Naive thymus-derived CD8-positive, alpha-beta T cell (primary cell): ENCODE measurements at places on chromosomes 13 and 19. TPM values are rescaled to one million over a fixed set of nuclear protein-coding genes. Genes with fewer than 3 reads are reported as not detected.

GRCh38 chr19:42254089-42254849 lies 659 bp downstream of the ERF start:
- DNase-seq = peak; percentile 64

GRCh38 chr19:21688464-21688863 lies 78.9 kb downstream of the ZNF100 start:
- no peak for DNase-seq

GRCh38 chr13:60229708-60230272 lies 66.1 kb upstream of the DIAPH3 start:
- no peak for DNase-seq

- no peak for DNase-seq
Measured at GRCh38 chr19:6417713-6418561, 6.7 kb downstream of the KHSRP start.

- no peak for DNase-seq
Measured at GRCh38 chr19:58450856-58451357, 515 bp upstream of the ZNF324B start.

GRCh38 chr19:44767295-44768180 lies 10.2 kb upstream of the CBLC start:
- DNase-seq = no peak

- DNase-seq = no peak
Measured at GRCh38 chr19:33226550-33227241, 1.0 kb upstream of the SLC7A10 start.

- no peak for DNase-seq
Measured at GRCh38 chr13:50152655-50153309, 137.5 kb downstream of the KCNRG start.

GRCh38 chr19:5645409-5645808 lies 22.5 kb downstream of the SAFB start:
- no peak for DNase-seq

DNA sequence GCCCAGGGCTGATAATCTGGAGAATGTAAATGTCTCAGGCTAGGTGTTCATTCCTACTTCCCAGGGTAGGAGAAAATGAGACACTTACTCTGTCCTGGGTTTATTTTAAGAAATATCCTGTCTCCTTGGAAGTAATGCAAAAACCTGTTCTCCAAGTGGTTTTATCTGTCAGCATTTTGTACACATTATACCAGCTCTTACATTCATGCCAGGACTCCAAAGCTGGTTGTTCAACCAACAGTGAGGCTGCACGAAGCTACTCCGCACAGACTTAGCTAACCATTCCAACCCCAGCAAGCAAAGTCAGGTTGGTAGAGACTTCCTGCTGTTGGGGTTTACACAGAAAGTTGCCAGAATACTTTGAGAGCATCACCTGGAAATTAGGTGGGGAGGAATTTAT lies 55.6 kb downstream of the SLC7A1 start:
- no peak for DNase-seq

- no peak for DNase-seq
Measured at GRCh38 chr19:51524666-51525264, 6.7 kb downstream of the SIGLEC6 start.

- DNase-seq = no peak
Measured at GRCh38 chr13:51660813-51661212, 76.6 kb downstream of the WDFY2 start.

GRCh38 chr19:2618611-2619010 lies 83.9 kb downstream of the GNG7 start:
- DNase-seq = peak; percentile 60

DNA sequence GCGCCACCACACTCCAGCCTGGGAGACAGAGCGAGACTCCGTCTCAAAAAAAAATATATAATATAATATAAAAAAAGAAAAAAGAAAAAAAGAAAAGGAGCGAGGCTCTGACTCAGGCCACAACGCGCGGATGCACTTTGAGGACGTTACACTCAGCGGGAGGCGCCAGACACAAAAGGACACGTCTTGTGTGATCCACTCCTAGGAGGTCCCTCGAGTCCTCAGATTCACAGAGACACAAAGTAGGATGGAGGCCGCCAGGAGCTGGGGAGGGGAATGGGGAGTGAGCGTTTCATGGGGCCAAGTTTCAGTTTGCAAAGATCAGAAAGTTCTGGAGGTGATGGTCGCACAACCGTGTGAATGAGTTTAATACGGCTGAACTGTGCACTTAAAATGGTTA lies 8.5 kb upstream of the ABHD17A start:
- no peak for DNase-seq

GRCh38 chr19:10808937-10809649 lies 26.9 kb downstream of the TMED1 start:
- no peak for DNase-seq

Gene PROZ
- polyA plus RNA-seq = not detected

Gene TUBB4A
- polyA plus RNA-seq = 5.2 TPM

Gene GAPDHS
- polyA plus RNA-seq = not detected

Gene IQCN
- polyA plus RNA-seq = 0.15 TPM

Gene FFAR2
- not detected for polyA plus RNA-seq

Gene RB1
- polyA plus RNA-seq = 11.9 TPM
